NCI-H2171 (cell line): ENCODE measurements at places on chromosomes 4 and X.

- DNase-seq = no peak
Observed at GRCh38 chr4:166400270-166400894, 527.3 kb downstream of the TLL1 start.

GRCh38 chr4:28926156-28926555 lies 1794.0 kb upstream of the PCDH7 start:
- no peak for DNase-seq

GRCh38 chrX:33840176-33840575 lies 291.9 kb downstream of the FAM47A start:
- DNase-seq = peak; percentile 32

DNA sequence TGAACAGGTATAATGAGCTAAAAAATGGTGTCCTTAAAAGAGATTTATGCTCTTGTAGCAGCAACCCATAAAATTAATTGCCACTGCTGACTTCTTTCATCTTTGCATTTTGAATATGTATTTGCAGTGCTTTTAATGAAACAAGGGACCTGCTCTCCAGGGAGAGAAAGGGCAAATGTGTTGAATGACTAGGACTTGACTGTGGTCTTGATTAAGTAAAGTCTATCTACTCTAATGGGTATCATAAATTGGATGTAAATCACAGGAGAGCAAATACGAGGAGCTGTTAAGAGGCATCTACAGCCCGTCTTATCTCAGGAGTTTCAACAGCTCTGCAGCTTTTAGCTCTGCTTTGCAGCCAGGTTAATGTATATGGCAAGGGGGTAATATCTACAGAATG lies 216.4 kb downstream of the PALLD start:
- DNase-seq = no peak

GRCh38 chr4:20816287-20816686 lies 116.0 kb downstream of the PACRGL start:
- no peak for DNase-seq

GRCh38 chr4:155597933-155598451 lies 68.7 kb upstream of the GUCY1A1 start:
- no peak for DNase-seq

DNA sequence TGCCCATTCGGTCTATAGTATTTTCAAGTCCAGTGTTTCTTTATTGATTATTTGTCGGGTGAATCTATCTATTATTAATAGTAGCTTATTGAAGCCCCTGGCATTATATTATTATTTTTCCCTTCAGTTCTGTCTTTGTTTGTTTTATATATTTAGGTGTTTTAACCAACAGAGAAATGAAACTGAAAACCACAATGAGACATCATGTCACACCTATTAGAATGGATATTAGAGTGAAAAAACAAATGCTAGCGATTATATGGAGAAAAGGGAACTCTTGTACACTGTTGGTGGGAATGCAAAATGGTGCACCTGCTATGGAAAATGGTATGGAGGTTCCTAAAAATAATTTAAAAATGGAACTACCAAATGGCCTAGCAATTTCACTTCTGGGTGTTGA lies 272.5 kb downstream of the ADAM29 start:
- DNase-seq = no peak

DNA sequence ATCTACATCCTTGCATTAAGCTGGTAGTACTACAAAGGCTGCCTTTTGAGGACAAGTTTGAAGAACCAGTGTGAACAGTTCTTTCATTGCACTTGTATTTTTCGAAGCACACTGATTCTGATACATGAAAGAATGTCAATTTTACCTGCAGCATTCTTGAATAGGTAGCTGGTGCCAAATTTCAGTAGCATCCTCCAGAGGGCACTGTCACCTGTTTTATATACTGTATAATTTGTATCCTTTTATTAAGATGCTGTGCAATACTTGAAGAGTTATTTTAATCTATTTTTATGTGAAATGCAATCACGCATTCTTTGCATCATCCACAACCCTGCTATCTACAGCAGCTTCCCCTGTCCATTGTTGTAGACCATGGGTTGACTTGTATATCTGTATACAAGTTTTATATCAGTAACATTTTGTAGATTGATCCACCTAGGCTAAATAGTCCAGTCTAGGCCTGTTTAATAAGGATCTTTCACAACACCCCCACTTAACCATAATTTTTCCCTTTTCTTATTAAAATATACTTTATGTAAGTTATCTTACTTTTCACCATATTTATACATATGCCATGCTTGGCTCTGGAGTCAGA lies 325.7 kb downstream of the PCDH7 start:
- no peak for DNase-seq

DNA sequence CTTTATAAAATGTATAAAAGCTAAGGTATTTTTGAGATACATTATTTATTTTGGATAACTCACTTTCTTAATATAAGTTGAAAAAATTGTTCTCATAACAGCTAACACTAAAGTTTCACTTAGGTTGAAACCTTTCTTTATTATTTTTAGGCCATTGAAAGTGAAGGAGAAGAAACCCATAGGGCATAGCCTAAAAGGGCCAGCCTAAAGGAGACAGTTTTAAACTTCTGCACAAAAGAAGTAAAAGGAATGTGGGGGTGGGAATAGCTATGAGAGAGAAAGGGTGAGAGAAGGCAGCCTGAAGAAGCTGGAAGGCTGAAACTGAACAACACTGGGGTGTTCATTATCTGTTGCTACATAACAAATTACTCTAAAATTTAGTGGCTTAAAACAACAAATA lies 57.6 kb upstream of the RAPGEF2 start:
- DNase-seq = no peak
